CD4-positive, alpha-beta T cell treated with Interleukin-4 for 1 hour (primary cell): ENCODE measurements at places on chromosomes 7 and 10.
A peak's percentile ranks its signal among the peaks of the same experiment; 100 is the strongest.

- DNase-seq: no peak
Measured at GRCh38 chr10:98910546-98910945, 325.1 kb downstream of the HPSE2 start.

- peak; percentile 14 for DNase-seq
Measured at GRCh38 chr7:3399858-3400257, 98.8 kb downstream of the SDK1 start.

DNA sequence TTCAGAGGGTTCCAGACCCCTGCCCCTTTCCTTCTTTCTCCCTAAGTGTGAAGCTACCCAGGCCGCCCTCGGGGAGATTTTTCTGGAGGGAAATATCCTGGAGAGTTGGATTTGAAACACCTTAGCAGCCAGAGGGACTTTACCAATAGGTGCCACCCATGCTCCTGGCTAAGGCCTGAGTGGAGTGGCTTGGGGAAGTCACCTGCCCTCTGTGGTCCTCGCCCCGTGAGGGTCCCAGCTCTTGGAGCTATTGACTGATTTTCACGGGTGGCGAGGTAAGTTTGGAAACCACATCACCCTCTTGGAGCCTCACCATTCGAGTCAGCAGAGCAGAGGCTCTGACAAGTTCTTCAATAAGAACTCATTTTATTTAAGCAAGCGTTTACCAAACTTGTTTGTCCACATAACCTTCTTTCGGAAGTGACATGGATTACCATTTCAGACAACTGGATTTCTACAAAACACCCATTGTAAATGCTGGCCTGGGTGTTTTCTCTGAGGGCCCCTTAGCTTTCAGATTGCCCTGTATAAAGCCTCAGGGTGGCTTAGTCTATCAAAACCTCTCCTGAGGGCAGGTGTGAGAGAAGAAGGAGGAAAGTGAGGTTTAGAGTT lies 20.4 kb downstream of the AQP1 start:
- DNase-seq: no peak

- DNase-seq: no peak
Measured at GRCh38 chr7:71313553-71313952, 181.6 kb downstream of the GALNT17 start.

GRCh38 chr7:2295936-2296620 lies 18.2 kb downstream of the SNX8 start:
- no peak for DNase-seq

DNA sequence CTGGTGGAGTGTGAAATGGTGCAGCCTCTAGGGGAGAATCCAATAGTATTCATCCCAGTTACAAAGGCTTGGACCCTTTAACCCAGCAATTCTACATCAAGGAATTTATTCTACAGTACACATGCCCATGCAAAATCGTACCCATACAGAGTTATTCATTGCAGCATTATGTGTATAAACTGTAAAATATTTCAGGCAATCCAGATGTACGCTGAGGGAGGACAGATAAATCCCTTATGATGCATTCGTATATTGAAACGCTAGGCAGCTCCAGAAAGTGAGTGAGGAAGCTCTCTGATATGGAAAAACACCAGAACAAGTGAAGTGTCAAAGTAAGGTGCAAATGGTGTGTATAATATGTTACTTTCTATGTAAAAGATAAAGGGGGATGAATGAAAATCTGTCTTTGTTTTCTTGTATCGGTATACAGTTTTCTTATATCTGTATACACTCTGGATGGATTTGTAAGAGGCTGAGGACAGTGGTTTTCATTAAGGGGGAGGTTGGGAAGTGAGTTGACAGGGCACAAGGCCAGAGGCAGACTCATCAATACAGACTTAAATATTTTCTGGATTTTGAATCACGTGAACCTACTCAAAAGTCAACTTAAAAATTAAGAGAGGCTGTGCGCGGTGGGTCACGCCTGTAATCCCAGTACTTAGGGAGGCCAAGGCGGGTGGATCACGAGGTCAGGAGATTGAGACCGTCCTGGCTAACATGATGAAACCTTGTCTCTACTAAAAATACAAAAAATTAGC lies 17.1 kb downstream of the VWA2 start:
- no peak for DNase-seq

DNA sequence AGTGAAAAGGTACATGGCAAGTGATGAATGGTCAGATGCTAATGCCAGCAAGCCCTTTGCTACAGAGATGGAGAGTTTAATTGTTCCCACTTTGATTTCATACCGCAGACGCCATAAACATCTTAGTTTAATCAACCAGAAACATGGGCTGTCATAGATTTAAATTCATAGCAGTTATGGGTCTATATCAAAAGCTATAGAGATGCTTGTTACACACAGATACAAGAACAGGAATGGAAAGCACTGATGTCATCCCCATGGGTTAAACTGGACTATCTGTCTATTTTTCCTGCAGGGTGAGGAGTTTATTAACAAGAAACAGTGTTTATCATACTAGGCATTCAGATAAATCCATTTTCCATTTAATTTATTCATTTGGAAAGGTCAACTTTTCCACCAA lies 409.2 kb downstream of the NRG3 start:
- no peak for DNase-seq

- no peak for DNase-seq
Measured at GRCh38 chr10:66737241-66737640, 188.6 kb upstream of the LRRTM3 start.

GRCh38 chr10:45179691-45180090 lies 135.7 kb downstream of the OR13A1 start:
- DNase-seq: no peak

DNA sequence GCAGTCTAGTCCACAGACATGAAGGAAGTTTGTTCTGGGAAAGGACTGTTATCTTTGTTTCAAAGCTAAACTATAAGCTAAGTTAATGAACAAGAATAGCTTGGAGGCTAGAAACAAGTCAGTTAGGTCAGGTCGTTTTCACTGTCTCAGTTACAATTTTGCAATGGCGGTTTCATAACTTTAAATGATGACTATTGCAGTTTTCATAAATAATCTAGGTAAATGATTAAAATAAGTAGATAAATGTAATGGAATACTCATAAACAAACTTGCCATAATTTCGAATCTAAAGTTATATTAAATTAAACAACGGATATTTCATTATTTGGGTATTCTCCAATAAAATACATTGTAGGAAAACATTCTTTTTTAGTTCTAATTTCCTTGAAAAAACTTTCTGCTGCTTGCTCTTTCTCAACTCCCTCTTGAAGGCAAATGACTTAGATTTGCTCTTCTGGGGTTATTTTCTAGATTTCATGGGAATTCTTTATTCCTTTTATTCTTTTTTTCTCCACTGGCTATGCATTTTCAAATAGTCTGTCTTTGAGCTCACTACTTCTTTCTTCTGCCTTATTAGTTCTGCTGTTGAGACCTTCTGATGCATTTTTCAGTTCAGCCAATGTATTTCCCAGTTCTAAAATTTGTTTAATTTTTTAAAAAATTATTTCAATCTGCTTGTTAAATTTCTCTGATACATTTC lies 103.8 kb upstream of the APBB1IP start:
- no peak for DNase-seq

- DNase-seq: no peak
Measured at GRCh38 chr10:18333621-18334020, 193.4 kb downstream of the CACNB2 start.

- peak; percentile 6 for DNase-seq
Measured at GRCh38 chr7:131112431-131112830, 215.2 kb upstream of the MKLN1 start.

GRCh38 chr10:103855424-103855823 lies at the start of gene SH3PXD2A:
TSS of gene SH3PXD2A (minus strand) at chr10:103855576. CDS start at chr10:103855266, 310 bp downstream.
- DNase-seq: no peak

DNA sequence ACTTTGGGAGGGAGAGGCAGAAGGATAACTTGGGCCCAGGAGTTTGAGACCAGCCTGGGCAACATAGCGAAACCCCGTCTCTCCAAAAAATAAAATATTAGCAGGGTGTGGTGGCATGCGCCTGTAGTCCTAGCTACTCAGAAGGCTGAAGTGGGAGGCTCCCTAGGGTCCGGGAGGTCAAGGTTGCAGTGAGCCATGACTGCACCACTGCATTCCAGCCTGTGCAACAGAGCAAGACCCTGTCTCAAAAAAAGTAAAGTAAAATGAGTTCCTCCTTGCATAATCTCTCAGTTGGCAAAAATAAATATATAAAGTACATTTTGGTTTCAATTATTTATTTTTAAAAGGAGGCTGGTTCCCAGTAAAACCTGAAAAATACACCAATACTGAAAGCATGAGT lies 11.8 kb downstream of the NANOS1 start:
- no peak for DNase-seq
